ENCODE measurements at places on chromosomes 13 and 19.

- no peak for DNase-seq
Measured at GRCh38 chr19:17602872-17603510, 47.5 kb downstream of the COLGALT1 start.

GRCh38 chr13:29909975-29910674 is 59.7 kb upstream of the UBL3 start:
- no peak for DNase-seq

GRCh38 chr13:86729206-86729605 is 930.0 kb upstream of the SLITRK6 start:
- no peak for DNase-seq

DNA sequence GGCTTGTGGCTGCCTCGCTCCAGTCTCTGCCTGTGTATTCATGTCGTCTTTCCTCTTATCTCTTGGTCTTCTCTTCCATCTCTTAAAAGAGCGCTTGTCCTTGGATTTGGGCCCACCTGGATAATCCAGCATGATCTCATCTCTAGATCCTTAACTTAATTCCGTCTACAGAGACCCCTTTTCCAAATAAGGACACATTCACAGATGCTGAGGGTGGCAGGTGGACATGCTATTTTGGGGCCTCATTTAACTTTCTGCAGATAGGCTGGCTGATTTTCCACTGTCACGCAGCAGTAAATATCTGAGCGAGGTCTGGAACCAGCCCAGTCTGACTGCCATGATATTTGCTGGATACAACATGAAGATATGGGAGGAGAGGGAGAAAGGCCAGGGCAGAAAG is 41.5 kb upstream of the TSHZ3 start:
- no peak for DNase-seq

GRCh38 chr19:10118960-10119359 is 739 bp downstream of the EIF3G start:
- no peak for DNase-seq

DNA sequence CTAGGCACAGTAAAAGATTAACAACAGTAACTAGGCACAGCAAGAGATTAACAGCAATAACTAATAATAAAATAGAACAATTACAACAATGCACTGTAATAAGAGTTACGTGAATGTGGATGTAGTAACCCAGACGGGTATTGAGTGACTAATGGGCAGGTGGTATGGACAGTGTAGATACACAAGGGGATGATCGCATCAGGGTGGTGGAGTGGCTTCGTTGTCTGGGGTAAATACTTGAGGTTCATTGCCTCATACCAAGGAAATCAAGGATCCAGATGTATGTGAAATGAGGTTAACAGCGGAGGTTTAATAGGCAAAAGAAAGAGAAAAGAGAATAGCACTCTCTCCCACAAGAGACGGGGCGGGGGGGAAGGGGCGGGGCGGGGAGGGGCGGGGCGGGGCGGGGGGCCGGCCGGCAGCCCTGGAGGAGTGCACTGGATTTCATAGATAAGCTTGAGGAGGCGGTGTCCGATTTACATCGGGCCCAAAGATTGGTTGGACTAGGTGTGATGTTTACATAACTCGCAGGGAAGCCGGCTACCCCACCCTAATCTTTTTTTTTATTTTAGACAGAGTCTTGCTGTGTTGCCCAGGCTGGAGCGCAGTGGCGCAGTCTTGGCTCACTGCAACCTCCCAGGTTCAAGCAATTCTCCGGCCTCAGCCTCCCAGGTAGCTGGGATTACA is 106.3 kb downstream of the KCTD15 start:
- no peak for DNase-seq

- DNase-seq: no peak
Measured at GRCh38 chr19:2326699-2327360, 1.6 kb downstream of the LSM7 start.

Data from stimulated activated CD8-positive, alpha-beta memory T cell treated with anti-CD3 and anti-CD28 coated beads, Interleukin-7, amount 100 ng/mL, for 24 hours (primary cell).